Fibroblast of skin of left biceps (primary cell): ENCODE measurements at places on chromosomes 4 and X.

GRCh38 chr4:139584784-139585183, 28.8 kb upstream of the SETD7 start:
- no peak for DNase-seq

- peak; percentile 96 for DNase-seq
Observed at GRCh38 chr4:13907255-13907751, 279.8 kb upstream of the BOD1L1 start.

GRCh38 chr4:16066586-16067128, 17.2 kb downstream of the PROM1 start:
- DNase-seq, result no peak

DNA sequence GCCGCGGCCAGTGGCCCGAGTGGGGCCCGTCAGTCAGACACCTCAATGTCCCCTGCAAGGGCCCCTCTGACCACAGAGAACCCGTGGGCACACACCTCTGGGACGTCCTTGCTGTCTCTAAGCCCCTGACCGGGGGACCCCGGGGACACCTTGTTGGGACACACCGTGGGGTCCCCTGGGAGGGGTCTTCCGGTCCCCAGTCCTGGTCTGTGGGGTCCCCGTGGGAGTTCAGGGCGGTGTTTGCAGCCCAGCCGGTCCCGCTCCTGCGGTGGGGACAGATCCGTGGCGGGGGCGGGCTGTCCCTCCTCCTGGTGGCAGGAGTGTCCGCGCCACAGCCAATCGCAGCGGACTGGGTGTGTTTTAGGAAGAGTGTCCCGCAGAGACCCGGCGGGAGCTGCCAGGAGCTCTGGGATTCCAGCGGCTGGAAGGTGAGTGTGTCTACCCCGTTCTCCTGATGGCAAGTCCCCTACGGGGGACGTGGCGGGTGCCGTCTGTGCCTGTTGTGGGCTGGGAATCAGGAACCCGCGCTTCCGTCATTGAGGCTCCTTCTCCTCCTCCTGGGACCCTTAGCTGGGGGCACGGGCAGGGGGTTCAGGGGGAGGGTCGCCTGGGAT, 5.1 kb upstream of the PLCXD1 start:
- no peak for DNase-seq

DNA sequence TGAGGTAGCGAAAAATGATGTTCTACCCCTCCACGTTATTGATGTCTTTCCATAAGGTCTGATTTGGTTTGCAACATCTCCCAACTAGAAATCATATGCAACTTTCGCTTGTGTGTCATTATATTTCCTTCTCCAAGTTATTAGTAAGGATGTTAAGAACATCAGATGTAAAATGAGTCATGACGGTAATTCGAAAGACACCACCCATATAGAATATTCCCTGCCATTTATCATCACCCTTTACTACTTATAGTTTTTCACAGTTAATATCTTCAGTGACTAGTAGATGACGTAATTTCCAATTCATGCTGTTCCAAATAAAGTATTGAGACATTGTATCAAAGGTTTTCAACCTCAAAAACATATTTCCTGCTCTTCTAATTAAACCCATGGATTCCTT, 146.7 kb upstream of the MAP3K15 start:
- DNase-seq, result peak; percentile 63

DNA sequence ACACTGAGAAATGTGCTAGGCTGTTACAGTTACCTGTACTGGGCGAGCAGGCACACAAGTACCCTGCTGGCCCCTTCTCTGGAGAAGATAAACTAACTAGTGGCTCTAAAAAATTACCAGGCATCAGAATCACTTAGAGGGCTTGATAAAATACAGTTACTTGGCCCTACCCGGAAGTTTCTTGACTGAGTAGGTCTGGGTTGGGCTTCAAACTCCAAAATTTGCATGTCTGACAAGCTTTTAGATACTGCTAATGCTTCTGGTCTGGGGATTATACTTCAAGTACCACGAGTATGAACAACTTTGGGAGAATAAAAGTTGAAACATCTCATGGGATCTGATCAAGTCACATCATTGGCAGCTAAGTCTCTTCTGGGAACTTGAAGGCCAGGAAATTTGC, 30.8 kb downstream of the CEP135 start:
- no peak for DNase-seq

DNA sequence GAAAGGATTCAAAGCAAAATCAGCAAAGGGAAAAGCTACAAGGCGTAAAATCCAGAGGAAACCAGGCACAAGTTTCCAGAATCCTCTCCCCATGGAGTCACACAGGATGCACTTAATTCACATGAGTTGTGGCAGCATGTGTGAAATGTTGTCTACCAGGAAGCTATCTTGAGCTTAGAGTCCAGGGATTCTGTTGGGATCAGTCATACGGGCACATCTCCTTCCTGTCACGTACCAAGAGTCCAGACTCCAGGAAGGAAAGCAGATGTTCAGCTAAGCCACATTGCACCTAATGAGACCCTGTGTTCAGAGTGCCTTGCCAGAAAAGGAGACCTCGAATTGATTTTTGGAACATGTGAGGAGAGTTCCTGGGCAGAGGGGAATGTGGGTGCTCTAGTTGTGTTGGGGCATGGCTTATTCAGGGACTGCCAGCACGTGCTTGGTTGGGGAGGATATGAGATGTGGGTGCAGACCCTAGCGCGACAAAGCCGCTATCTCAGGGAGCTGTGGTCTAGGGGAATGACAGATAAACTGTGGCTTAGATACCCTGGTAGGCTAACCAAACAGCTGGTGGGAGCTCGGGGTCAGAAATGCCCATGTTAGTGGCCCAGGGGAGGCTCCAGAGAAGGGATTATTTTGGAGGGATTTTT, 70.0 kb downstream of the EVC start:
- peak; percentile 22 for DNase-seq

DNA sequence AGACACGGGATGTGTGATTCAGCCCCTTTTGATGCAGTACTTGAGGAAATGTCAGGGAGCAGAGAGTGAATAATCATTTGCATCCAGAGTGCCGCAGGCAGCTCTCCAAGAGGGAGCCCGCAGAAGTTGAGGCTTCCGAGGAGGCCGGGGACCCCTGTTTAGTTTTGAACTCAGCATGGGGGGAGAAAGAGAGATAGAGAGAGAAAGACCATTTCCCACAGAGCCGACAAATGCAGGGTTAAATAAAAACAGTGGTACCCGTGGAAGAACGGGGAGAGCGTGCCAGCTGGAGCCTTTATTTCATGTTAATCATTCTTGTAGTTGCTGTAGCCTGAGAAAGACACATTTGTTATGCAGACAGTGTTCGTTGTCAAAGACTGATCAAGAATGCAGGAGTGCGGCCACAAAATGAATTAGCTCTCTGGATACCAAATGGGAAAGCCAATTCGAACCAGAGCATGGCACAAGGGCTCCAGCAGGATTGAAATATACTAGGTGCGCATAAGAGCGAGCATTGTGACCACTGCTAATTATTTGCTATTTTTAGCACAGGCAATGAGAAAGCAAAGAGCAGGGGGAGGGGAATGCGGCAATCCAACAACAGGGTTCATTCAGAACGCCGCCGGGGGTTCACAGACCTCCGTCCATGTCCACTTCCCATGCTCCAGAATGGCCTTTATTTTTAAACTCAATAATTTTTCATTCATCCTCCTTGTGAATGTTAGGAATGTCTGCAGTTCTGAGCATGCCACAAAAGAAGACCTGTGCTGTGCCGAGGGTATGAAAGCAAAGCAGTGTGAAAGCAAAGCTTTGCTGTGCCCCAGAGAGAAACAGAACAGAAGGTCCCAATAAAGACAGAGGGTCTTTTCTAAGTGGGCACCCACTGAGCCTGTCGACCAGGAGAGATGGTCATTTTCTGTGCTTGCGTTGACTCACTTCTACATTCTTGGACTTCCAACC, 243.9 kb upstream of the VCX3A start:
- no peak for DNase-seq

DNA sequence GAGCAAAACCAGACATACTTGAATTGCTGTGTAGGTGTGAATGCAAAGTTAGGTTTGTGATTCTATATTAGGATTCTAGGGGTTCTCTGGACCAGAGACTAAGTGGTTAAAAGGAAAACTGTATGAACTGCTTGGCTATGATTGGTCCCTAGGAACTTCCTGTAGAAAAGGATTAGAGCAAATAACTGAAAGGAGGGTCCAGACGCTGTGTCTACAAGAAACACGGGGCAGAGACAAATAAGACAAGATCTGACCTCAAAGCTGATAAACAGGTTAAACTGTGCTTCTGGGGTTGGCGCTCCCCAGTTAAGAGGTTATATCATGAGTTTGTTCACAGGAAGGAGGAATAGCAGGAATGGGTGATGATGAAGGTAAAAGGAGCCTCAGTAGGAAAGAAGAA, 183.6 kb downstream of the MGST2 start:
- DNase-seq, result no peak

DNA sequence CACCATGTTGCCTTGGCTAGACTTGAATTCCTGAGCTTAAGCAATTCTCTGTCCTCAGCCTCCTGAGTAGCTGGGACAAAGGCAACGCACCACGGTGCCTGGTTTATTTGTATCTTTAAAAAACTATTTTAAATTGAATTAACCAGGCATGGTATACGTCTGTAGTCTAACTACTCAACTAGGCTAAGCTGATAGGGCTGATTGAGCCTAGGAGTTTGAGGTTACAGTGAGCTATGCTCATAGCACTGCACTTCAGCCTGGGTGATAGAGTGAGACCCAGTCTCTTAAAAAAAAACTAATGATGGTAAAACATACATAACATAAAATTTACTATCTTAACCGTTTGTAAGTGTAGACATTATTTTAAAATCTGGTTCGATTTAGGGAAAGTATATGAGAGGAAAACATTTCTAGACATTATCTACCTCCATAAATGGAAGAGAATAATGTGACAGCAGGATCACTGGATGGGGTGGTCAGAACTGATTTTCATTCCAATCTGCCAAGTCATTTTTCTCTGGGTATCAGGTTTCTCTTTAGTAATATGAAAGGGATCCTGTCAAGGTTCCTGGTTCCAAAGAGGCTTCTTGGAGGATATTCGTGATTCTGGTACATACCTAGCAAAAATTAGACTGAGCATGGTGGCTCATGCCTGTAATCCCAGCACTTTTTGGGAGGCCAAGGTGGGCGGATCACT, 8.7 kb upstream of the ITGB1BP2 start:
- peak; percentile 47 for DNase-seq

GRCh38 chr4:95985791-95986550, 146.1 kb downstream of the PDHA2 start:
- DNase-seq, result no peak

GRCh38 chr4:8441499-8442091, 1.0 kb downstream of the TRMT44 start:
- DNase-seq, result no peak

GRCh38 chr4:5220028-5220427, 168.7 kb downstream of the STK32B start:
- DNase-seq, result no peak
